Cortex of kidney (tissue), 1 donor: ENCODE measurements at places on chromosomes 2 and 18.

- DNase-seq: no peak
Observed at GRCh38 chr2:164479460-164479859, 141.8 kb downstream of the GRB14 start.

DNA sequence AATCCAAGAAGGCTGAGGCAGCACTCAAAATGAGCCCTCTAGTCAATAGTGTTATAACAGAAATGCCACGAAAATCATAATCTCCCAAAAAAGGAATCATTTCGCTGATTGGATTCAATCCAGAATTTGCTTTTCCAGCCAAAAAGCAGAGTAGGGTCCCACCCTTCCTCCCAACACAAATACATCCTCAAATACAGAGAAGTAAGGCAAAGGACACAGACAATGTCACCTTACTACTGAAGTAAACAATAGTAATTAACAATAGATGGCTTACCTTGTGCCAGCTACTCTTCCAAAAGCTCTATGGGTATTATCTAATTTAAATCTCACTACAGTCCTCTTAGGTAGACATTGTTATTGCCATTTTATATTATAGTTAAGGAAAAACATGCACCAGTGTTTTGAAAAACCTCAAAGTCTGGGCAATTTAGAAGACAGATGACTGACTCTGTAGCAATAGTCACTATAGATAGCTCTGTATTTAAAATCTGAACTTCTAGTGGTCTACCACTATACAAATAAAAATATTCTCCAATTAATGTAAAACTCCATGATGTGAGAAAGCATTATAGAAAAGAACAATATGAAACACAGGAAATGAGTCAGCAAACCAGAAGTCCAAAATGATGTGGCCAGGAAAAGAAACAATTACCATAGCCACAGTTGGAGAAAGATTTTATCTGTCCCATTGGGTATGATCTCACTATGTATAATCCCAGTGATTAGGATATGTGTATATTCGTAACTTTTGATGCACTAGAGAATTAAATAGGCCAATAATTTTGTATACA lies 305.0 kb upstream of the ERBB4 start:
- no peak for DNase-seq

DNA sequence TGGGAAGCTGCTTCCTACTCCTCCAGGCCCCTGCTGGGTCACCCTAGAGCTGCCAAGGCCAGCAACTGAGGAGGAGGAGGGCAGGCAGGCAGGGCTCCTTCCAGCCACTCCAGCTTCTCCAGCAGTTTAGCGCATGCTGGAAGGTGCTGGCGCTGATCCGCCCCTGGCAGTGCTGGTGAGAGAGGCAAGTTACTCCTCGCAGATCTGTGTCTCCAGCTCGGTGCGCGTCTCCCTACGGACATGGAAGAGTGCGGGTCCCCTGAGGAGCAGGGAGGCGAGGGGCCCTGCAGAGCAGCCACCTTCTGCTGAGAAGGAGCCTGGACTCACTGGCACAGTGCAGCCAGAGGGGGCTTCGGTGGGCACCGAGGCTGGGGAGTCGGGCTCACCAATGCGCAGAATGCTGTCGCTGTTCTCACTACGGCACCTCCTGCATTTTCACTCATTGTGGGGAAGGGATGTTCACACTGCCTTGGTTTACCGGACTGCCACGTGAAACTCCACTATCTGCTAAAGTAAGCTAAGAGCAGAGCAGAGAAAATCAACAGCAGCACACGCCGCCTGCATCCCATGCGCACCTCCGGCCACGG lies 206.0 kb downstream of the HDAC4 start:
- no peak for DNase-seq

DNA sequence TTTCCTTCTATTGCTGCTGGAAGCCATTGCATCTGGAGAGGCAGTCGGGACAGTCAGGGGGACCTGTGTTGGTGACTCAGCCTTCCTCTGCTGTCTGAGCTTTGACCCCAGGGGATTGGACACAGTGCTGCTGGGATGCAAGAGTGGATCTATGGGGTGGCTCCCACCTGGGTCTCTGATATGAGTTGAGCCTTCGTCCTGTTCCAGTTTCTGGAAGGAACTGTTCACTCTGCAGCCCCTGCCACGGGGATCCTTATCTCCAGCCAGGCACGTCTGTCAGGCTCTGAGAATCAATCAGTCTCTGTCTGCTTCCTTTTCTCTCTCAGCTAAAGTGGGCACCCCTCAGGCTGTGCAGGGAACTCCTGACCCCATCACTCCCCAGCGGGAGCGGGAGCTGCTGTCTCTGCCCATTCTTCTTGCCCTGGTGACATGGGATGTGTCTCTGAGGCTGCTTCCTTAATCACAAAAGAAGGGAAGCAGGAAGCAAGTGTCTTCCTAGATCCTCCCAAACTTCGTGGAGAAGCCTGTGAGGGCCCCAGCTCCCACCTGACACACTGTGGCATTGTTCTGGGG lies 51.7 kb downstream of the ARHGAP28 start:
- no peak for DNase-seq

DNA sequence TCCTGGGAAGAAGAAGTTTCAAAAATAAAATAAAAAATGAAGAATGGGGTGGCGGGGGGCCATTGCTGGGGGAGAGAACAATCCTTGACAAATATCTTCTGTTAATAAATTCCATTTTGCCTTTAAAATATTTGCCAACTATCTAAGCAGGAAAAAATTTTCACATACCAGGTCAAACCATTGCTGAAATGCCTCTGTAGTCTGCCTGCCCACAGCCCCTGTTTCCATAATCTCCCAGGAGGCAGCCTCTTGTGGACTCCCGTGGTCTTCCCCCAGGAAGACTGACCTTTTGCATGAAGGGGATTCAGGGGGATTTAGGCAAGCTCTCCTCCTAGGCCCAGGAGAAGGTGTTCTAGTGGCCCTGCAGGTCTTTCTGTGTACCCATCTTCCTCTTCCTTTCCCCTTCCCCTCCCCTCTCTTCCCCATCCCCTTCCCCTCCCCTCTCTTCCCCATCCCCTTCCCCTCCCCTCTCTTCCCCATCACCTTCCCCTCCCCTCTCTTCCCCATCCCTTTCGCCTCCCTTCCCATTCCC lies 61.0 kb downstream of the RPL37A start:
- DNase-seq: no peak

DNA sequence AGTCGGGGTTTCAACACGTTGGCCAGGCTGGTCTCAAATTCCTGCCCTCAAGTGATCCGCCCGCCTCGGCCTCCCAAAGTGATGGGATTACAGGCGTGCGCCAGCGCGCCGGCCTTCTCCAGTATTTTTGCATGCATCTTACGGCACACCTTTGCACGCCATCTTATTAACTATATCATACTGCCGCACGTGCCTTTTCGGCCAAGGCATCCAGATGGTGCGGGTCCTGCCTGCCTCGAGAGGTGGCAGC lies 765 bp upstream of the ING5 start:
- no peak for DNase-seq
